ENCODE measurements at places on chromosomes 6 and 20.

GRCh38 chr20:34037121-34037520 lies 43.4 kb downstream of the RALY start:
- peak; percentile 46 for DNase-seq

GRCh38 chr20:12434672-12435071 lies 517.0 kb downstream of the BTBD3 start:
- DNase-seq, result no peak

DNA sequence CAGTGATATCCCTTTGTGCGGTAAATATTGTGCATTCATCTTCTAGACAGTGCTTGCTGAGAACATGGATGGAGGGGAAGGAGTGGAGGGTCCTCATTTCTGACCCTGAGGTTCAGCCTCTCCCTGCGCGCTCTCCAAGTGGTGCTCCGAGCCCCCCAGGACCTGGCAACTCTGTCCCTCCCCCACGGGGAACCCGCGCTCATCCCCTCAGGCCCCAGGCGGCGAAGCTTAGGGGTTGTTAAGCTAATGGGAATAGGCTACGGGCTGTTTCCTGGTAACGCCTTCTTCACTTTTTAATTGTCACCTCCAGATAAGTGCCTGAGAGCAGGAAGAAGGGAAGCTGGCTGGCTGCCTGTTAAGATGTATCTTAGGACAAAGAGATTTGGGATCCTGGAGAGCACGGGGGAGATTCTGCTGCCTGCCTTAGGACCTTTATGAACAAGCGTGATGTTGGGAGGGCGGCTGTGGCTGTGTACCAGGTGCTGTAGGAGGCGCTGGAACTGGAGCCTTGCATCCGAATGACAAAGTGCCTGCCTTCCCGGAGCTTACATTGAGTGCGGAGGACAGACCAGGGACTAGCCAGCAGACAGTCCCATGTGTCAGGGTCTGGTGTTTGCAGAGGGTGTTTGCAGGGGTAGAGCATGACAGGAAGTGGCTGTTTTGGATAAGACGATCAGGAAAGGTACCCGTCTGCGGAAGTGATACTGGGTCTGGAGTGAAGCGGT lies 11.7 kb downstream of the TSHZ2 start:
- no peak for DNase-seq

DNA sequence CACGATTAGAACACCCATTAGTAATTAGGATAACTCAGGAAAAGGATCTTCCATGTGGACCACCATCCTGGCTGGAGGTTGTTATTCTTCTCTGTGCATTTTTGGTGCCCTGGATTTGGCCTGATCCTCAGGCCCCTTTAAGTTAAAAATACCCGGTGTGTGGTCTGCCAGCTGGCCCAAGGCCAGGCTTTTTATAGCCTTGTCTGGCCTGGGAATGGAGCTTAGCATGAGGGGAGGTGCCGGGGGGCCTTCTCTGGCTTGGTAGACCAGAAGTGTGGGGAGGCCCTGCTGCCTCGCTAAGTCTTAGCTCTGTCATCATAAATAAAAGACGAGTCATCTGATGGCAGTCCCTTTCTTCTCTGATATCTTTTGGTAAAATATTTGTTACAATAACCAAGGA lies 71.4 kb downstream of the ARID1B start:
- no peak for DNase-seq

GRCh38 chr20:58568483-58569240 lies 53.5 kb upstream of the APCDD1L start:
- no peak for DNase-seq

DNA sequence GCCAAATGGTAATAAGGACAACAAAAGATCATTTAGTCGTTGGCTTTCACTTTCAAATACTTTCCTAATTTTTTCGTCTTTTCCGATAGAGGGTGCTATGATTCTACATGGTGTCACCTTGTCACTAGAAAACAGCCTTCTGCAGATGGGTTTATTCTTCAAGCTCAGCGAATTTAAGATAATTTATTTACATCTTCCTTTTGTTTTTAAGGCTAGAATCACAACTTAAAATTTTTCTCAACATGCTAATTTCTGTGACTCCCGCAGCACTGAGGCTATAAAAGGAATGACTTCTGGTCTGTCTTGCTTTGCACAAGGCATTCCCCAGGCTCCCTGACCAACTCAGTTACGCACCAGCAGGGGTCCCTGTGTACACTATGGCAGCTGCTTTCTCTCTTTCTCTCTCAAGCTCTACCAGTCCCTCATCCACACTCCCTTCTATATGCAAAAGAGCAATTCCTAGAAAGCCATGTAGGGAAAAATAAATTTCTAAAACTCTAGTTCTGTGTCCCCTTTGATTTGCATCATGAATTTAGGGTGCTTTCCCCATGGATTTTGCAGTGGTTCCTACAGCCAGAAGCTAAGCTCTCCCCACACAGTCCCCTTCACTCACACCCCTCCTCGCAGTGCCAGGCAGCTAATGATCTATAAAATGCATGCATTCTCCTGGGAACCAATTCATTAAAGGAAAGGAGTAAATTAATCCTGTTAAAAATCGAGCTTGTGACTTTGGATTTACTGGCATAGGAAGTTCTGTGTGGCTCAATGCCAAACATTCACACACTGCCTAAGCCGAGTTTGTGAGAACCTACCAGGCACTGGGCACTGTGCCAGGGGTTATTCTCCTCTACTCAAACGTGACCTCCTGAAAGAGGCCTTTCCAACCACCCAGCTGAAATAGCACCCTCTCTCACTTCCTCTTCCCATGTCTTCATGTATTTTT lies 74.5 kb downstream of the DCDC2 start:
- DNase-seq, result peak; percentile 86

- DNase-seq, result no peak
These were observed 25.3 kb upstream of the PROKR2 start for GRCh38 chr20:5342021-5342420.

DNA sequence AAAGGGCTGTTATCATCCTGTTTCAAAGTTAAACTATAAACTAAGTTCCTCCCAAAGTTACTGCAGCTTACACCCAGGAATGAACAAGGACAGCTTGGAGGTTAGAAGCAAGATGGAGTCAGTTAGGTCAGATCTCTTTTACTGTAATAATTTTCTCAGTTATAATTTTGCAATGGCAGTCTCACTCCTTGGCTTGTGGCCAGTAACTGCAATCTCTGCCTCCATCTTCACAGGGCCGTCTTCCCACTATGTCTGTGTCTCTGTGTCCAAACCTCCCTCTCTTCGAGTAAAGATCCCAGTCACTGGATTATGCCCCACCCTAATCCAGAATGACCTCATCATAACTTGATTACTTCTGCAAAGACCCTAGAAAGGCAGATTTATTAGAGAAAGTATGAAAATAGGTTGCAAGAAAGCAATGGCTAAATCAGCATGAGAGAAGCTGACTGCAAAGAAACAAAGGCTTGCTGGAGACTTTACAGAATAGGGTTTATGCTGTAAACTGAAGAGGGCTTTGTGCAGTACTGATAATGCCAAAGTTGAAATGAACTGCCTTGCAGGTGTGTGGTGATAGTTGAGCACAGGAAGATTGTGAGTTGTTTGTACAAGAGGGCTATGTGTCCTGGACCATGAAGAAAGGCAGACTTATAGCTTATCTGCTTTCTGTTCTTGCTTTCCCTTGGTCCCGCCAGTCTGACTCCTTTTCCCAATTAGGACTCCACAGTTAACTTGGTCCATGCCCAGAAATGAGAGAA lies 28.4 kb downstream of the GPX6 start:
- no peak for DNase-seq

DNA sequence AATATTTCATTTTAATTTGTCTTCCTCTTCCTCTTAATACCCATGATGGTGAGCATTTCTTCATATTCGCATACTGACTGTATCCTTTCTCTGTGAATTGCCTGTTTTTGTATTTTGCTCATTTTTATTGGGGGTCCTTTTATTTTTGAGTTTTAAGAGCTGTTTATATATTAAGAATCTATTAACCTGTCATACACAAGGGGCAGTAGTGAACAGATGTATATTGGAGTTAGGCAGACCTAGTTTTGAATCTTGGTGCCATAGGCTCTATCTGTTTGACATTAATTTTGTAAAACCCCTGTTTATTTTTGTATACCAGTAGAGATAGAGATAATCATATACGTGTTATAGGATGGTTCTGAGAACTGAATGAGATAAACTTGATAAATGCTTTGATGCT lies 3.1 kb upstream of the WFDC5 start:
- DNase-seq, result no peak

DNA sequence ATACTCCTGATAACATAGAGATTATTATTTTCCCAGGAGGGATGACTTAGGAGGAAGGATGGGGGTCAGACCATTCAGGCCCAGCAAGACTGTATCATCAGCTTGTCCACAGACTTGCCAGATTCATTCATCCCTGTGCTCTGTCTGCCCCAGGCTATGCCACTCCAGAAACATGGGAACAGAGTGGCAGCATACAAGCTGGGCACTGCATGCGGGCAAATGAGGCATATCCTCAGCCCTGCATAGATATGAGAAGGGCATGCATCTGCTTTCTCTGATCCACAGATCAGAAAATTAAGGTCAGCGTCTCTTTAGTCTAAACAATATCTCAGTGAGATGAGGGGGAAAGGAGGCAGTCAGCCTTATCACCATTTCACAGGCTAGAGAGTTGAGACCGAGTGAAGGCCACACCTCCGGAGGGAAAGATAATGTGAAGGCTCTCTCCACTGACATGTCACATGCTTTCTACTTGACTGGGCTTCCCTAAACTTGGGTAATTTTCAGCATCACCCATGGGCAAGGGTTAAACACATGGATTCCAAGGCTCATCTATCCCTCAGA lies 140.5 kb downstream of the TFAP2B start:
- no peak for DNase-seq

DNA sequence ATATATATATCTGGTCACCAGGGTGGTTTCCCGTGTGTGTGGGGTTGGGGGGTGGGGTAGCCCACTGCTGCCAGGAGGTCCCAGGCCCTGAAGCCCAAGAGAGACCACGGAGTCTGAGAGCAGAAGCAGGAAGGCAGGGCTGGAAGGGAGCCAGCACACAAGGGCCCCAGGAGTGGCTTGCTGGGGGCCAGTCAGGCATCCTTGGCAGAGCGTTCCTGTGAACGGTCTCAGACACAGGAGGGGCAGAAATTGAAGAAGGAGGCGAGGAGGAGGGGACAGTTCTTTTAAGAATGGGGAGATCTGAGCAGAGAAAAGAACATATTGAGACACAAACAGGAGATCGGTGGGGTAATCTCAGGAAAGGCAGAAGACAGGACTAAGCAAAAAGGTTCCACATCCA lies 1.9 kb upstream of the EBF4 start:
- DNase-seq, result no peak

DNA sequence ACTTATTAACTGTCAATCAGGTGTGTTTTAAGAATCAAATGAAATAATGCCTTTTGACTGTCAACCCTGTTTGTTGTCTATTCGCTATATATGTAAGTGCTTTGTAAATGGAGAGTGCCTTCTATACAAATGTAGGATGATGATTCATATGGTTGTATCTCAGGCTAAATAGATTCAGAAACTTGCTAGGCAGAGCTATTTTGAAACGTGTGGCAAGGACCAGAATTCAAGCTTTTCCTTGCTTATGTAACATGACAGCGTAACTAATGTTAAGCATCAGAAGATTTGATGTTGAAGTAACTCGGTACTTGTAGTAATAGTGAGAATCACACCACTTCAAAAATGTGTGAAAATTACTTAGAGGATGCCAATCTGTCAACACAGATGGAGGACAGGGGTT lies 3.4 kb downstream of the OGFRL1 start:
- DNase-seq, result peak; percentile 19

DNA sequence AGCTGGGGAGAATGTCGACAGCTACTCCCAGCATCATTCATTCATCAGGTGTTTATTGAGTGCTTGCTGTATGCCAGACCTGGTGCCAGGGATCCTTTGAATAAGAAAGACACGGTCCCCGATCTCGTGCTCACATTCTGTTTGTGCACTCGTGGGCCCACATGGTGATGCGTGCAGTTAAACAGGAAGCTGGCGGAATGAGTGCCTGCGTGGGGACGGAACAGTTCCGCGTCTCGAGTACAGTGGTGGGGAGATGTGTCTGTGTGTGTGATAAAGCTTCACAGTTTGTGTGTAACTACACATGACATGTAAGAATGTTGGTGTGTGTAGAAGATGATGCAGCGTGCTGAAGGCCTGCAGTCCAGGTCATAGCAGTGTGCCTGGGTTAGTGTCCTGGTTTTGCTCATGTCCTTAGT lies 6.5 kb downstream of the RBM38 start:
- no peak for DNase-seq

DNA sequence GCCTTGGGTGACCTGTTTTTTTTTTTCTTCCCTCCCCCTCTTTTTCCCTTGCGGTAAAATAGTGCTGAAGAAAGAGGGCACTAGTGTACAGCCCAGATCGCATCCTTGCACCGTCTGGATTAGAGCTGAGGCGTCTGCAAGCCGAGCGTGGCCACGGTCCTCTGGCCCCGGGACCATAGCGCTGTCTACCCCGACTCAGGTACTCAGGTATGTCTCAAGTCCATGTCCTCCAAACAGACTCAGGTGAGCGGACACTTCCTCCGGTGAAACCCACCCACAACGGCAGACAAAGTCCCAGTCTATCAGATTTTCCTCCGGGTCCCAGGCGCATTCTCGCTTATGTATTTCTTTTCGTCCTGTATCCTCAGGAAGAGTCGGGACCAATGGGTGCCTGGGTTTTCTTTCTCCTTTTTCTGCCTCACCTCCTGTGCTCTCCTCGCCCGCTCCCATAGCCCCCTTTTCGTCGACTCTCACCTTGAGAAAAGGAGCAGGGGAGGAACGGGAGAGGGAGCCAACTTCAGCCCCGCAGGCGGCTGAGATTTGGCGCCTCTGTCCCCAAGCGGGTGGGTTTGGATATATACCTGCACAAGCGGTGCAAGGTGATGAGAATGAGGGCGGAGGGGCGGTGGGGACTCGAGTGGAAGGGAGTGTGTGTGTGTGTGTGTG lies 1.1 kb upstream of the GRM1 start:
- peak; percentile 2 for DNase-seq

GRCh38 chr6:103799971-103800670 lies 1059.6 kb downstream of the HACE1 start:
- no peak for DNase-seq

GRCh38 chr6:56956491-56956890 lies 1.6 kb downstream of the BEND6 start:
- no peak for DNase-seq

DNA sequence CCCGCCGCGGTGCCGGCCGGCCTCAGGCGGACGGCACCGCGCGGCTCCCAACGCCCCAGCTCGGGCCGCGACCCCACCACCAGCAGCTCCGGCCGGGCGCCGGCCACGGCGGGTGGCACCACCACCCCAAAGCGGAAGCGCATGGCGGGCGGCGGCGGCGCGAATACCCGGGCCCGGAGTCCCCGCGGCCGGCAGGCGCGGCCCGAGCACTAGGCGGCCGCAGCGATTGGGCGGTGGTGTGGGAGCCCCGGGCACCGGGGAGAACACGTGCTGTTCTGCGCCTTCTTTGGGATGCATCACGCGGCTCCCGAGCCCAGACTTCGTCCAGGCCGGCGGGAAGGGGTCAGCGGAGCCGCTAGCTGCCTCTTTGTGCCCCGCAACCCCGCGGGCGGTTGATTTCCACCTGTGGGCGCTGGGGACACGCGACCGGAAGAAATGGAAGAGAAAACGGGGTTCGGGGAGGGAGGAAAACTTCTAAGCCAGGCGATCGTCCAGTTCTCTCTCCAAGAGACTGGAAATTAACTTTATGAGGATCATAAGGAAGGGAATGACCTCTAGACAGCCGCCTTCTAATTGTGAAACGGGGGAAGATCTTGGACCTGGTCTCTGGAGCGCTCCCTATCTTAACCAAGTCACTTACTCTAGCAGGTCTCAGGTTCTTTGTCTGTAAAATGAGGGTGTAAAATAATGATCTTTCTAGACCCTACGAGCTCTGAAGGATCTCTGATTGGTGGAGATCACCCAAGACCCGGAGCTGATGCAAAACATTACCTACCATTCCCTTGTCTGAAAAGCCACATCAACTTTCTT lies at the start of gene EPM2A:
Gene EPM2A (minus strand): TSS at position 165 of the 810 bp plus-strand sequence. CDS start 22 bp downstream, at position 143.
- DNase-seq, result peak; percentile 95
